ENCODE measurements at places on chromosomes 4 and X.

GRCh38 chr4:40183615-40184411 lies 13.0 kb upstream of the RHOH start:
- no peak for DNase-seq

GRCh38 chr4:25308761-25309160 lies 3.8 kb upstream of the ZCCHC4 start:
- no peak for DNase-seq

- DNase-seq: no peak
These were observed 89.3 kb upstream of the ENPP6 start for GRCh38 chr4:184306949-184307348.

GRCh38 chr4:110119880-110120279 lies 78.5 kb downstream of the ELOVL6 start:
- DNase-seq: no peak

DNA sequence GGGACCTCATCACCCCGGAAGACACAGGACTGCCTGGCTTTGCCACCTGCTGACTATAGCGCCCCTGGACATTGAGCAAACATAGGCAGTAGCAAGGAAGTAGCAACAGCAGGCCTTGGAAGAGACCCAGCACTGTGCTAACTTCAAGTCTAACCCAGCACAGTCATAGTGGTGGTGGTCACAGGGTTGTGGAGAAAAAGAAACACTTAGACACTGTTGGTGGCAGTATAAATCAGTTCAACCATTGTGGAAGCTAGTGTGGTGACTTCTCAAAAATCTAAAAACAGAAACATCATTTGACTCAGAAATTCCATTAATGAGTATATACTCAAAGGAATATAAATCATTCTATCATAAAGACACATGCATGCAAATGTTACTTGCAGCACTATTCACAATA lies 874.0 kb upstream of the EPHA5 start:
- no peak for DNase-seq

DNA sequence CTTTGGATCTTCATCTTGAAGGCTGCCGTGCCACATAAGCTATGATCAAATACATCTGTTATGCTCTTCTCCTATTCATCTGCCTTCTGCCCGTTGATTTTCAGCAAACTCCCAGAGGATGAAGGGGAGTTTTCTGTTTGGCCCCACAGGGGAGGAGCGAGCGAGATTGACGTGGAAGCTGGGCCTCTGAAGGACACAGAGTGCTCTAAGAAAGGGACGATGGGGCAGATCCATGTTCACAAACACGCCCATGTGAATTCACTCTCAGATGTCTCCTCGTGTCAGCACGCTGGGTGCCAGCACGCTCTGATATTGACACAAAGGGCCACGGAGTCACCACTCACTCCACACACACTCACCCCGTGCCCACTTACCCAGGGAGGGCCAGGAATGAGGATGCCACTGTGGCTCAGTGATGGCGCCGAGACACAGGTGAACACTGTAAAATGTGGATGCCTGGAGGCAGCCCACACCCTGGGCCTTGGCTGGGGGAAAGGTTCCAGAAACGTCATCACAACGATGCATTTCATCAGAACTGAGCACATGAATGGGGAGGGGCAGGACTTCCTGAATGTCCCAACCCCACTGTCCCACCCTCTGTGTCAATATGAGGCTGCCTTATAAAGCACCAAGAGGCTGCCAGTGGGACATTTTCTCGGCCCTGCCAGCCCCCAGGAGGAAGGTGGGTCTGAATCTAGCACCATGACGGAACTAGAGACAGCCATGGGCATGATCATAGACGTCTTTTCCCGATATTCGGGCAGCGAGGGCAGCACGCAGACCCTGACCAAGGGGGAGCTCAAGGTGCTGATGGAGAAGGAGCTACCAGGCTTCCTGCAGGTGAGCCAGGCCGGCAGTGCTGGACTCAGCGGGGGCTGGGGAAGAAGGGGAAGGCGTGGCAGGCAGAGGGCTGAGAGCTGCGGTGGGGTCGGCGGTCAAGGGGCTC lies at the start of gene S100P:
S100P (plus strand) TSS at position 648 of the 946 bp plus-strand sequence; CDS start at position 703, 55 bp downstream.
- no peak for DNase-seq
